ENCODE measurements at places on chromosomes 7 and 10.

DNA sequence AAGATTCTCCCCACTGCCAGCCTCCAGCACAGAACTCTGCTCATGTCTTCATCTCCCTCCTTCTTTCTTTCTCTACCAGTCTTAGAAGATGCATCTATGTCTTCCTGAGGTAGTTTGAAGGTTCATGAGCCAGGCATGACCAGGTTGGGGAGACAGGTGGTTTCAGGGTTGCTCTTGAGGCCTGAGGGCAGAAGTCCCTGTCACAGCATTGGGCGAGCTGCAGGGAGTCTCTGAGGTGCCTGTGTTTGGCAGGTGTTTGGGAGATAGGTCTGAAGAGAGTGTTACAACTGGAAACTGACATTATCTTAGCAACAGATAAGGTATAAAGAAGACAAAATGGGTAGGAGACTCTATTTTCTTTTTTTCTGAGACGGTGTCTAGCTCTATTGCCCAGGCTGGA, 18.7 kb downstream of the PRSS2 start:
- DNase-seq = no peak

DNA sequence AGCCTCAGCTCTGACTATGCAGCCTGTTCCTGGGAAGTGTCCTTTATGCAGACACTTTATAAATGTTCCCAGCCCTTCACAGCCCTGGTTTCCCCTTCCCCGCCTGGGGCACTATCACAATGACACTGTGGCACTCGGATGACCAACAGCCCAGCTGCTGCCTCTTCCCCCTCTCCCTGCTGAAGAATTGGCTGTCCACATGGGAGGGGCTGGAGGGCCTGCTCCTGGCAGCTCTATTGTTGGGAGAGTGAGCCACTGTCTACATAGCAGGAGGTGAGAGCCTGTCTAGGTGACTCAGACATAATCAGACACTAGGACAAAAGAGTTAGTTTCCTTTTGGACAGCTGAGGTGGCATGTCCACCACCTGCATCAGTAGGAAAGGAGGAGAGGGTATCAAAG, 437.5 kb downstream of the PLXNA4 start:
- no peak for DNase-seq

- no peak for DNase-seq
Measured at GRCh38 chr10:95208702-95209391, 14.8 kb downstream of the ACSM6 start.

GRCh38 chr7:38681882-38682281, 50.7 kb upstream of the AMPH start:
- DNase-seq = no peak

- no peak for DNase-seq
Measured at GRCh38 chr10:11260170-11260569, 242.5 kb downstream of the CELF2 start.

DNA sequence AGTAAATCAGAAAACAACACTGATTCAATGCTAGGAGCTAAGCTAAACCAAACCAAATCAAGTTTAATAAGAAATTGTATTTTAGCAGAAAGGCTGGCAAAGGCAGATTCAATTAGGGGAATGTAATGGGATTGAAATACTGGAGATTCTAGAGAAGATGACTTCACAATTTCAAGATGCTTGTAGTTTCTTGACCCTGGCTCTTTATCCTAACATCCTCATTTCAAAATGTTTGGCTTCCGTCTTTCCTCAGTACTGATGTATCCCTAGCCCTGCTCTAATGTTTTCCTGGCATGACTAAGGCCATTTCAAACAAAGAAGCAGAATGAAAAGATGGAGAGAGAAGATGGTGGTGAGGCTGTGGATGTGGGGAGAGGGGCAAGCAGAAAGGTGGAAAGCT, 2.7 kb upstream of the JCAD start:
- DNase-seq = peak; percentile 57

GRCh38 chr10:49735161-49735560, 27.0 kb downstream of the OGDHL start:
- no peak for DNase-seq

Data from LHCN-M2 (cell line).